Hypothalamus (tissue), 51 donors: ENCODE measurements at places on chromosomes 16 and 17.

- peak; percentile 14 for DNase-seq
Measured at GRCh38 chr16:17416461-17417311, 54.1 kb downstream of the XYLT1 start.

DNA sequence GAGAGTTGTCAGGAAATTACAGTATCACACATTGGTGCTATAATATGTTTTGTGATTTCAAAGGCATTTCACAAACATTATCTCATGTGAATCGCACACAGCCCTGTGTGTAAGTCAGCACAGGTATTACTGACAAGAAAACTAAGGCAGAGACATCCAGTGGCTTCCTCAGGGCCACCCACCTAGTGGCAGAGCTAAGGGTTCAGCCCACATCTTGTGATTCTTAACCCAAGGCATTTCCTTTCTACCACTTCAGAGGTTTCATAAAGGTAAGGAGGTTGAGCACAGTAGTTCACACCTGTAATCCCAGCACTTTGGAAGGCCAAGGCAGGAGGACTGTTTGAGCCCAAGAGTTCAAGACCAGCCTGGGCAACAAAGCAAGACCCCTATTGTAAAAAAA lies 58.2 kb downstream of the STX8 start:
- DNase-seq, result no peak

DNA sequence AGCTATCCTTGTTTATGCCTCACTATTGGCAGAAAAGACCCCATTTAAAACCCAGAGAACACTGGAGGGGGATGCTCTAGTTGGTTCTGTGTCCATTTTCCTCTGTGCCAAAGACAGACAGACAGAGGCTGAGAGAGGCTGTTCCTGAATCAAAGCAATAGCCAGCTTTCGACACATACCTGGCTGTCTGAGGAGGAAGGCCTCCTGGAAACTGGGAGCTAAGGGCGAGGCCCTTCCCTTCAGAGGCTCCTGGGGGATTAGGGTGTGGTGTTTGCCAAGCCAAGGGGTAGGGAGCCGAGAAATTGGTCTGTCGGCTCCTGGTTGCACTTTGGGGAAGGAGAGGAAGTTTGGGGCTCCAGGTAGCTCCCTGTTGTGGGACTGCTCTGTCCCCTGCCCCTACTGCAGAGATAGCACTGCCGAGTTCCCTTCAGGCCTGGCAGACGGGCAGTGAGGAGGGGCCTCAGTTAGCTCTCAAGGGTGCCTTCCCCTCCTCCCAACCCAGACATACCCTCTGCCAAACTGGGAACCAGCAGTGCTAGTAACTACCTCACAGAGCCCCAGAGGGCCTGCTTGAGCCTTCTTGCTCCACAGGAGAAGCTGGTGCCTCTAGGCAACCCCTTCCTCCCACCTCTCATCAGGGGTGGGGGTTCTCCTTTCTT lies 56.1 kb downstream of the IGF2BP1 start:
- DNase-seq, result no peak

- no peak for DNase-seq
Measured at GRCh38 chr17:71423871-71424546, 696.8 kb upstream of the SOX9 start.

- DNase-seq, result no peak
Measured at GRCh38 chr17:80465327-80465974, 11.0 kb downstream of the NPTX1 start.

- no peak for DNase-seq
Measured at GRCh38 chr16:88076211-88076931, 125.1 kb downstream of the BANP start.

DNA sequence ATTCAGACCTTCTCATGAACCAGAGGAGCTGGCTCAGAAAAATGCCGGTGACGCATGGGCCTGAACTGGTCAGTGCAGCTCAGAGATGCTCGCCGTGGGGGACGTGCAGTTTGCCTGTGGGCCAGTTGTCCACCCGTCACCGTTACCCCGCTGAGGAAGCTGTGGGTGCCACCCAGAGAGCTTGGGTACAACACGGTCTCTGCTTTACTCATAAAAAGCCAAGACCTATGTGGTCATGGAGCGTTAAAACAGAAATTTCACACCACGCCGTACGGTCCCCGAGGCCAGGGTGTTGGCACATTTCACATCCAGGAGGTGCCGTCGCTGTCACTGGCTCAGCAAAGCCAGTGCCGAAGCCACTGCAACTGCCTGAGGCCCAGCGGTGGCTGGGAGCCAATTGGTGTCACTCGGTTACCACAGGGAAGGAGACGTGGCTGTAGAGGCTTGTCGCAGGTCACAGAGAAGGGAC lies 120.9 kb downstream of the METRNL start:
- DNase-seq, result no peak

GRCh38 chr16:70756071-70756470 lies 44.9 kb downstream of the VAC14 start:
- DNase-seq, result no peak

DNA sequence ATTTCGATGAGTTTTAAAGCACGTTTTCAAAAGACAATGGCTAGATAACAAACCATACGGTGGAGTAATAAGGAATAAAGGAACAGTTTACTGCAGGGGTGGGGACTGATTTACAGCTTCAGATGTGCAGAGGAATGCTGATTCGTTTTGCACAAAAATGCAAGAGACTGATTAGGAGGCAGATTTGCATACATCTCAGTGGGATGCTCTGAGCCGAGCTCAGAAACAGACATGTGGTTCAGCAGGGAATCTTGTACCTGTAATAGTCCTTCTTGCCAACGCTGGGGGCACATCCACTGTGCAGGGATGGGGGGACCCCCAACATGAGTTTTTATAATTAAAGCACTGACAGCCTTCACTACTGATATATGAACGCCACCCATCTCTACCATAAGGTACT lies 308.0 kb downstream of the GRIN2A start:
- DNase-seq, result no peak

DNA sequence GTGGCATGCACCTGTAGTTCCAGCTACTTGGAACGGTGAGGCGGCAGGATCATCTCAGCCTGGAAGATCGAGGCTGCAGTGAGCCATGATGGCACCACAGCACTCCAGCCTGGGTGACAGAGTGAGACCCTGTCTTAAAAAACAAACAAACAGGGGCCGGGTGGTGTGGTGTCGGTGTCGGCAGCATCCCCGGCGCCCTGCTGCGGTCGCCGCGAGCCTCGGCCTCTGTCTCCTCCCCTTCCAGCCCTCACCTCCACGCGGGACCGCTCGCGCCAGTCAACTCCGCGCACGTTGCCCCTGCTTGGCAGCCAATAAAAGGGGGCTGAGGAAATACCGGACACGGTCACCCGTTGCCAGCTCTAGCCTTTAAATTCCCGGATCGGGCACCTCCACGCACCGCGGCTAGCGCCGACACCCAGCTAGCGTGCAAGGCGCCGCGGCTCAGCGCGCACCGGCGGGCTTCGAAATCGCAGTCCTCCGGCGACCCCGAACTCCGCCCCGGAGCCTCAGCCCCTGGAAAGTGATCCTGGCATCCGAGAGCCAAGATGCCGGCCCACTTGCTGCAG lies 204.7 kb downstream of the CDRT15L2 start:
- no peak for DNase-seq

DNA sequence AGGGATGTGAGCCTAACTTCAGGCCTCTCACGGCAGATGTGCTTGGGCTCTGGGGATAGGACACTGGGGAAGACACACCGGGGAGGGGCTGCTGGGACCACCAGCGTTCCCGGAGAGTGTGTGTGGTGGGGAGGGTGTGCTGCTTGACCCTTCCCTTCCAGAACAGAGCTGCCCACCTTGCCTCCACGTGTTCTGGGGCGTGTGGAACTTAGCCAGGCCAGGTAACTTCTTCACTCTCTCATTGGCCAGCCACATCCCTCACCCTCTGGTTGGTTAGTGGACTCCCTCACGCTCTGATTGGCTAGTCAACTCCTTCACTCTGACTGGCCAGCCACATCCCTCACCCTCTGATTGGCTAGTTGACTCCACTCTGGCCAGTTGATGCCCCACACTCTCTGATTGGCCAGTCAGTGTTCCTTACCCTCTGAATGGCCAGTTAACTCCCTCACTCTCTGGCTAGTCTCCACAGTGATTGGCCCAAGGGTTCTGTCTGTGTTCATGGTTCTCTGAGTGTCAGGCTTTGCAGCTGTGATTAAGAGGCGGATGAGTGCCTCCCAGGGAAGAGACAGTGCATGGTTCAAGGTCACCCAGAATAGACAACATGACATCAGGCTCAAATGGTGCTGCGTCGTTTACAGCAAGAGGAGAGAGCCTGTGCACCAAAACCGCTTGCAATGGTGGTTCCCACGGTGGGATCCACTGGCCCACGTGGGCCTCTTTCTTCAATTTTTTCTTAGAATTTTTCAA lies 10.0 kb downstream of the TMEM235 start:
- DNase-seq, result peak; percentile 86

GRCh38 chr17:57612202-57613071 lies 132.7 kb downstream of the CCDC182 start:
- no peak for DNase-seq

GRCh38 chr17:33028778-33029177 lies 37.1 kb downstream of the SPACA3 start:
- DNase-seq, result no peak

DNA sequence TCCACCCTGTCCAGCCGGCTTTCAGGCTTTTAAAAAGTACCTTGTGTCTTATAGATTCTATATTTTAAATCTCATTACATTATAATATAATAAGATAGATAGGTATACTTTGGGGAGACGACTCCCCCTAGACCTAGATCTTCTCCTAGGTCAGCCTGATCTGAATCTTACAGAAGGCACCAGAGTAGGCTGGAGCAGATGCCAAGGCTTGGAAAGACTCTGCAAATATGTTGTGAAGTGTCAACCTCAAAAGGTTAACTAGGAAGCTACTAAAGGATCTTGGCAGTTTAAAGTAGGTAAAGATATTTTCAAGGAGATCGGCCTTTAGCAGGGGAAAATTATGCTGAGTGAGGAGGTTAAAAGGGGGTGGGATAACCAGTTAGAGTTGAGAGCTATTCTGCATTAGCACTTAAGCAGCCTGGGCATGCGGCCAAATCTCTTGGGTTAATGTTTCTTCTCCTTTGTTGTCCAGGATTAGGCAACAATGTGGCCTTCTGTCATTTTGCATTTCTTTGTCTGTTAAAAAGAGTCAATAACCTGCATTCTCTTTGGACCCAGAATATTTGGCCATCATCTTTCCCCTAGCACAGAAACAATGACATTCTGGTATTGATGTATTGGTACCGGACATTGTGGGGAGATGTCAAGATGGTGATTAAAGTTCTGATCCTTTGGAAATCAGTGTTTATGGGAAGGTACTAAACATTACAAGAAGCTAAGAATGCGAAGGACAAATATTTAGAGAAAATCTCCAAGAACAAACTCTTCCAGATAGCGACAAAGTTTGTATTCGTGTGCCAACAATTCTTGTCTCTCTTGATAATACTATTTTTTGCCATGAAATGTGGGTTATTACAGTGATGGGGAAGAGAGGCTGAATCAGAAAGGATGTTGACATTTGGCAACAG lies 51.2 kb upstream of the DHX40 start:
- no peak for DNase-seq

DNA sequence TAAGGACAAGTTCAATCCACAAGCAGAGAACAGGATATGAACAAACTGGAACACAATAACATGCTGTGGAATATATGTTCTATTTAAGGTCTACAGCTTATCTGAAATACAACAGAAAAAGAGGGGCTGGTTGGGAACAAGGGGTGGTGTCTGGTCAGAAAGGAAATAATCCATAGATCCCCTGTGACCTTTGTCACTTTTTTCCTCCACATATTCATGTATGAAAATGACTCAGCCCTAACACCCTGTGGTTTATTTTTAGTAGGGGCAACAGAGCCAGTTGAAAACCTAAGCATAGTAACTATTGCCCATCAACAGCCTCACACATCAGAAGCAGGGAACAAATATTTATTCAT lies 12.3 kb upstream of the SPAG9 start:
- no peak for DNase-seq

- DNase-seq, result no peak
Measured at GRCh38 chr16:55082591-55082976, 151.9 kb downstream of the IRX5 start.

- no peak for DNase-seq
Measured at GRCh38 chr17:50658616-50659015, 23.9 kb downstream of the ABCC3 start.

GRCh38 chr17:79948406-79948944 lies 87.2 kb downstream of the TBC1D16 start:
- no peak for DNase-seq

- no peak for DNase-seq
Measured at GRCh38 chr17:79728908-79729471, 1.8 kb upstream of the ENPP7 start.

DNA sequence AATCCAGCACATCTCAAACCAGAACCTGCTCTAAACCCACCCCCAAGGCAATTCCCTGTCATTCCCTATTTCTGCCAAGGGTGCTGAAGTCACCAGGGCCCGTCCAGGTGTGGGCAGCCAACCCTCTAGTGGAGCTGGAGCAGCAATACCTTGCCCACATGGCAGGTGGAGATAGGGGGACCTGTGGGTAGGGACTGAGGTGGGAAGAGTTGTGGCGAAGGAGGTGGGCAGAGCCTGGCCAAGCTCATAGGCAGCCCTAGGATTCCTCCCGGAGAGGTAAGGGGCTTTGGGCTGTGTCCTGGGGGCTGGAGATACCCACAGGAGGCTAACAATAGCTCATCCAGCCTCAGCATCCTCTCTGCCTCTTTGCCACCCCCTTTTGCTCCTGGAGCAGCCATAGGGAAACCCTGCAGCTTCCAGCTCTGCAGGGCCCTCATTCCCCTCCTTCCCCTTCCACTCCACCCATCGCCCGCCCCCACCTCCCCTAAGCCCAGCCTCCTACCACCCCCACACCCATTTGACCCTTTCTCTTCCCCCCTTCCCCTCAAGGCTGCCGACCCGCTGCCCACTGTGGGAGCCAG lies 30.4 kb upstream of the CRHR1 start:
- no peak for DNase-seq

- no peak for DNase-seq
Measured at GRCh38 chr17:2087597-2088211, 32.8 kb downstream of the HIC1 start.

- peak; percentile 63 for DNase-seq
Measured at GRCh38 chr17:2707721-2708584, 3.6 kb downstream of the CLUH start.

GRCh38 chr16:71746442-71747046 lies 22.0 kb upstream of the PHLPP2 start:
- no peak for DNase-seq

- DNase-seq, result no peak
Measured at GRCh38 chr16:79419148-79419547, 181.4 kb downstream of the MAF start.

- no peak for DNase-seq
Measured at GRCh38 chr17:45905814-45906213, 11.5 kb downstream of the MAPT start.

GRCh38 chr17:27870345-27870744 lies 22.8 kb downstream of the LYRM9 start:
- no peak for DNase-seq

- DNase-seq, result peak; percentile 83
Measured at GRCh38 chr17:72539981-72540897, 419.4 kb downstream of the SOX9 start.
